GM04504 (cell line): ENCODE measurements at places on chromosomes 1 and 21.

DNA sequence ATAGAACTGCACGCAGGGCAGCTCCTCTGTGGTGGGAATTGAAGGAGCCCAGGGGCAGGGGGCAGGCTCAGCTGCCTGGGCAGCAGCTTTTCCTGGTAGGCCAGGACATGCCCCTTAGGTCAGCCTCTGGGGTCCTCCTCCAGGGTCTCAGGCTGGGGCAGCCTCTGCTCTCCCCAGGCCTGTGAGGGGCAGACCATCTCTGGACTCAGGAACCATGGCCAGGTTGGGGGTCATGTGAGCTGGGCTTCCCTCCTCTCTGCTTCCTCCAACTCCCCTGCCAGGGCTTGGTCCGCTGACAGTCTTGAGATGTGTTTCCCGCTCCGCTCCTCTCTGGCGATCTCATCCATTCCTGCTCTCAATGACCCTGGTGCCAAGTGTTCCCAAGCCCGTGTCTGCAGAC, 5.7 kb downstream of the C1orf210 start:
- no peak for DNase-seq

DNA sequence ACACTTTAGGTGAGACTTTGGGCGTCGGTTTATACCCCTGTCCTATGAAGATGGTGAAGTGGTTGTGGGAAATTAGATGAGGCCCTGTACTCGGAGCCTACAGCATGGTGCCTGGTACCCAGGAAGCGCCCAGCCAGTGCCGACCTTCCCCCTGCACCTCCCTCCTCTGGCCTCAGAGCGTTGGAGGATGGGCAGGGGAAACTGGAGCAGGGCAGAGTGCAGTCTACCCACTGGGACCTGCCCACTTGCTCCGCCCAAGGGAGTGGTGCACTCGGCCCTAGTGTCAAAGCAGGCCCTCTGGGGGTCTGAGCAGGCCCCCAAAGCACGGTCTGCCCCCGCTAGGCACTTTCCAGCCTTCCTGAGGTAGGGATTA, 13.0 kb upstream of the TTC22 start:
- no peak for DNase-seq

- DNase-seq: no peak
Observed at GRCh38 chr1:46515576-46515975, 25.9 kb downstream of the DMBX1 start.

GRCh38 chr1:21681426-21681825, 12.3 kb upstream of the RAP1GAP start:
- DNase-seq: no peak

DNA sequence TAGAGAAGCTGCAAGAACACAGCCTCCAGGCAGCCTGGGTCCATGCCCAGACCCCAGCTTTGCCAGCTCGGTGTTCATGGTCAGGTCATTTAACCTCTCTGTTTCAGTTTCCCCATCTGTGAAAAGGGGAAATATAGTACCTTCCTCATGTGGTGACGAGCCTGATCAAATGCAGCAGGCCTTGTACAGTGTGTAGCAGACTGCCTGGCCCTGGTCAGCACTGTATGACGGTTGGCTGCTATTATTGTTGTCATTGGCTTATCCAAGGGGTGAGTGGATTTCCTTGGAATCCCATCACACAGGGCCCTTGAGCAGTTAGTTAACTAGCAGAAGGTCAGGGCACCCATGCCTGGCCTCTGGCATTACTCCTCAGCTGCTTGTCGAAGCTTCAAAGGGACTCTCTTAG, 6.6 kb upstream of the TMEM51 start:
- no peak for DNase-seq

DNA sequence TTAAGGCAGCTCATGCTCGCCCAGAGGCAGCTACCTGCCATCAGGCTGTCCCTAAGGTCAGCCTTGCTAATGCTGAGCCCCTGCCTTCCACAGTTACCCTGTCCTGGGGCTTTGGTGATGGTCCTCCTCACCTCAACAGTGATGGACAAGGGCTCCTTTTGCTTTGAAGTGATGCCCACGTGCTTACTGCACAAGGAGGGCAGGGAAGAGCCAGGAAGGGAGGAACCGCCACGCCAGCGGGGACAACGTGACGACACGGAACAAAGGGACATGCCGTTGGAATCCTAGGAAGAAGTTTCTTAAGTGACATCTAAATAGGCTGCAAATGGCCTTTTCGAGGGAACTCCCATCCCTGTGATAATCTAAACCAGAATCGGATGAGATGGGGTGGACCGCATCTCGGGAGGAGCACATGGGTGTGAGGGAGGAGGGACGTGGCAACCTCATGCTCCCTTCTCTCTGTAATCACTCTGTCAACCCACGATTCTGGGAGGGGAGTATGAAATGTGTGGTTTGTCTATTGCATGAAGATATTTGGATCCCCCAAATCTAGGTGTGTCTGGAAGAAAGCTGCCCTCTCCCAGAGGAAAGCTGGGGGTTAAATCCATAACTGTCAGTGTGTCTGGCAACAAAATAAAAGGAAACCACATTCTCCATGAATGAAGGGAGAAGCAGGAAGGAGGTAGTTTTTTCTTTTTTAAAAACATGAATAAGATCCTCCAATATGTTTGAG, 110.9 kb upstream of the IRF2BP2 start:
- no peak for DNase-seq

GRCh38 chr1:185338719-185339622, 21.9 kb upstream of the IVNS1ABP start:
- DNase-seq: no peak

DNA sequence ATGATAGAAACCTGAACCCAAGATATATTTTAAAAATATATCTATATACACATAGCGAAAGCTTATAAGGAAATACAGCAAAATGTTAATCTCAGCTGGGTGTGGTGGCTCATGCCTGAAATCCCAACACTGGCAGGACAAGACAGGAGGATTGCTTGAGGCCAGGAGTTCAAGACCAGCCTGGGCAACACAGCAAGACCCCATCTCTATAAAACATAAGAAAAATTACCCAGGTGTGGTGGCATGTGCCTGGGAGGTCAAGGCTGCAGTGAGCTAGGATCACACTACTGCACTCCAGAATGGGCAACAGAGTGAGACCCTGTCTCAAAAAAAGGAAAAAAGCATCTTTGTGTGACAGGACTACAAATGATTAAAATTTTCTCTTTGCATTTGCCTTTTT, 6.0 kb upstream of the SRM start:
- no peak for DNase-seq

GRCh38 chr21:33036430-33037162, 10.9 kb downstream of the OLIG2 start:
- DNase-seq: no peak

DNA sequence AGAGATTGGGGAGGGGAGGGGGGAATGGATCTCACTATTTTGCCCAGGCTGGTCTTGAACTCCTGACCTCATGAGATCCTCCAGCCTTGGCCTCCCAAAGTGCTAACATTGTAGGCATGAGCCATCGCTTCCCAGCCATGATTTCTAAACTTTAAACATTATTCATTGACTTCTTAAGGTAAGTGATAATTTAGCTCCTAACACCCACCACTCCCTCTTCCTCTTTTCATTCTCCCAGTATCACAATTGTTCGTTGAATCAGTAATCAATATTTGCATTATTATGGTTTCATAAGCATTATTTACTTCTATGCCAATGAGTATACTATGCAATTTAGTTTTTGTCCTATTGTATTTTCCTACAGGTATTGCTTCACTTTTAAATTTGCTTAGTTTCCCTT, 33.6 kb upstream of the SFPQ start:
- no peak for DNase-seq

- no peak for DNase-seq
Observed at GRCh38 chr1:106753066-106753465, 303.4 kb upstream of the PRMT6 start.

DNA sequence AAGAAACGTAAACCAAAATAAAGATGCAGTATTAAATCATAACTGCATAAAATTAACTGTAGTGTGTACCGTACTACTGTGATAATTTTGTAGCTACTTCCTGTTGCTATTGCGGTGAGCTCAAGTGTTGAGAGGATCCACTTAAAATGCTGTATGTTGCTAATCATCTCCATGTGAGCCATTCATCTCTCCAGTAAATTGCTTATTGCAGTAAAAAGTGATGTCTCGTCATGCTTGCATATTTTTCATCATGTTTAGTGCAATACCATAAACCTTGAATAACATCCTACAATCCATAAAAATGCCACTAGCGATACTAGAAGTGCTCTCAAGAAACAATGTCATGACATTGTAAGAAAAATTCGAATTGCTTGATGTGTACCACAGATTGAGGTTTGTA, 66.3 kb downstream of the RAVER2 start:
- DNase-seq: no peak

- no peak for DNase-seq
Observed at GRCh38 chr1:170660871-170661645, 2.9 kb upstream of the PRRX1 start.

GRCh38 chr21:24023402-24023801, 1583.9 kb downstream of the MRPL39 start:
- DNase-seq: no peak

DNA sequence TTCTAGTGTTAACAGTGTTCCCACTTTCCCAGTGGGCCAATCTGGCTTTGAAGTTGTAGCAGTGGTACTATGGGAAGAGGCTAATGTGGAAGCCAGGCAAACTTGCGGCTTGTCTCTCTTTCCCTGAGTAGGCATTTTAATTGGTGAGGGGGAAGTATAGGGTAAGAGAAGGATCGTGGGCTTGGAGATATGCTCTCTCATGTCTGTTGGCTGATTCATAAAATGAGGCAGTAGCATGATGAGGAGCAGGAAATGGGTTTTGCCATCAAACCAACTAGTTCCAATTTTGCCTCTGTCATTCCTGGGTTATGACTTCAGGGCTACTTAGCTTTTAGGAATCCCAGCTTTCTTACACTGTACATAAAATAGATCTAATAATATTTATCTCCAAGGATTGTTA, 12.1 kb downstream of the C8A start:
- peak; percentile 70 for DNase-seq

- no peak for DNase-seq
Observed at GRCh38 chr1:77476475-77476874, 194.7 kb downstream of the AK5 start.

DNA sequence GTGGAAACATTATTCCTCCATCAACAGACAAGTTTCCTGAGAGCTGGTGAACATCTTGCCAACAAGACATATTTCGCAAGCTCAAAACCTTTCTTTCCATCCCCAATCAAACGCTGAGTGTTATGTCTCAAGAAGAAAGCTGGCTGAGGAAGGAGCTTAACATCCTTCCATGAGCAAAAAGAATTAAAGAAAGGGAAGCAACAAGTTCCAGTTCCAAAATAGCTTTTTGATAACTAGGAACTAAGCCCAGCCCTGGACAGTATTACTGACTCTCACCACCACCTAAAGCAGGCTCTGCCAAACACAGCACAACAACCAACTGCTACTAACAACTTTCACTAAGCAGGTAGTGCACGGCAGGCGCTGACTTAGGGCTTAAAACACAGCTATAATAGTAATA, 50.2 kb downstream of the CAPZB start:
- no peak for DNase-seq

DNA sequence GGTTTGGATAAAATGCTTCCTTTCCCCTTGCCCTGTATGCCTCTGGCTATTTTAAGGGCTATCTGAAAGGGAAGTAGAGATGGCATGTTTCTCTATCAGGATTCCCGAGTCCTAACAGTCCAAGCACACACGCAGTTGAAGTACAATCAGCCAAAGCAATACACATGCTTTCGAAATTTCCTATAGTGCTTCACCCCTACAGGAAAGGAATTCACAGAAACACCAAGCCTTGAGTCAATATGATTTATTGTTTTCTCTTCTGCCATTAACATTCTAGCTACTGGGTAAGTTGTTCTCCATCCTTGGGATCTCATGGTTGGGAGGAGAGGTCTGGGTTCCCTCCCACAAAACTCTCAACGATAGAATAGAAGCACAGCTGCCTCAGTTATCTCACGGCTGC, 8.7 kb downstream of the ITLN1 start:
- DNase-seq: no peak

- peak; percentile 76 for DNase-seq
Observed at GRCh38 chr1:117094841-117095604, 26.5 kb downstream of the TRIM45 start.

- peak; percentile 17 for DNase-seq
Observed at GRCh38 chr1:228445843-228446650, 29.4 kb upstream of the TRIM17 start.

DNA sequence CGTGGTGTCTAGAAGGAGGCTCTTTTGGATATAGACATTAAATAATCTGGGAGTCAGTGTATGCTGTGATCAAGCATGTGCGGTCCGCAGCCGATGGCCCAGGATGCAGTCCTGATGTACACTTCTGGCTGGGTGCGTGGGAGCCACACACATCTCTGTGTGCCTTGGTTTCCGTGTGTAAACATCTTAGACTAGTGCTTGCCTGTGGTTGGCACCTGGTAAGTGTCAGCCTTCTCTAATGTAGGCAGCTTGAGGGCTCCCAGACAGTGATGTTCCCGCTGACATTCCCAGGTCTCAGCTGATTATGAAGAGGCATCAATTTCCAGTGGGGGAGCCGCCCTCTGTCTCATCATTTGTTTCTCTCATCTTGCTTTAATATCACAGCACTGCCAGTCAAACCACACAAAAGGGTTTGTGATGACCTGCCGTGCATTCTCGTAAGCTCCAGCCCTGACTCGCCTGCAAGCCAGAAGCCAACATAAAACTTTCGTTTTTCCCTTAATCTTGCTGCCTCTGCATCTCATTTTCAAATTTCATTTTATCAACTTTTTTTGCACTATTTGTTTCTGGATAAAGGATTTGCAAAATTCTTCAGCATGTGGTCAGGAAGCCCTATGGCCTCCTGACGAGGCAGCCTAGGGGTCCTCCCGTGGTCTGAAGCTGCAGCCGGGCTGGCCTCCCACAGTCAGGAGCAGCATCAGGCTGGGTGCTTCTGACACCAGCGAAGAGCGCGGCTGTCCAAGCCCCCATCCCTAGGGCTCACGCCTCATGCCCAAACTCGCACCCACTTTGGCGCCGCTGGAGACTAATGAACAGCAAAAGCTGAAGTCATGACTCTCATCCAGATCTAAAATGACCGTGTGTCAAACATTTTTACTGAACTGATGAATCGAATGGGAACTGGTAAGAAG, 28.1 kb downstream of the PDE9A start:
- no peak for DNase-seq

GRCh38 chr1:112298558-112298957, 97.5 kb upstream of the CTTNBP2NL start:
- peak; percentile 28 for DNase-seq

- no peak for DNase-seq
Observed at GRCh38 chr1:17118268-17118667, 983 bp downstream of the PADI2 start.

GRCh38 chr1:114741963-114742746, 15.6 kb downstream of the CSDE1 start:
- no peak for DNase-seq

DNA sequence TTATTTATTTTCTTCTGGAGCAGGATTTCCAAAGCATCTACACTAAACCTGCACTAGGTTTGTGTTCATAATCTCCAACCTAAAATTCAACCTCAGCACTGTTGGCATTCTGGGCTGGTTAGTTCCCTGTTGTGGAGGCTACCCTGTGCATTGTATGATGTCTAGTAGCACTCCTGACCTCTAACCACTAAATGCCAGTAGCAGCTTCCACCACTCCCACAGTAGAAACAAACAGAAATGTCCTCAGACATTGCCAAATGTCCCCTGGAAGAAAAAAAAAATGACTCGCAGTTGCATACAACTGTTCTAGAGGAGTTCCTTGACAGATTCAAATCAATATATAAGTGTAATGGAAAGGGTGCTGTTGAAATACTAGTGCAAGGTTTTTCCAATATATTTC, 18.9 kb downstream of the GRIK1 start:
- no peak for DNase-seq

GRCh38 chr1:83849191-83850061, 149.5 kb downstream of the TTLL7 start:
- DNase-seq: no peak

GRCh38 chr1:160907976-160908375, 23.0 kb upstream of the ITLN1 start:
- DNase-seq: no peak
